ENCODE measurements at places on chromosomes 5 and 9. TPM values are rescaled to one million over a fixed set of nuclear protein-coding genes. Genes with fewer than 3 reads are reported as not detected.

- DNase-seq = no peak
These were observed 1073.2 kb upstream of the DMAC1 start for GRCh38 chr9:8872802-8873201.

GRCh38 chr5:65967288-65968066 lies 41.1 kb downstream of the ERBIN start:
- no peak for DNase-seq

GRCh38 chr5:56683281-56683680 lies 132.1 kb upstream of the MAP3K1 start:
- no peak for DNase-seq

GRCh38 chr9:91659529-91660495 lies 236.2 kb upstream of the NFIL3 start:
- peak; percentile 20 for DNase-seq

GRCh38 chr5:110256298-110256697 lies 470.2 kb downstream of the TMEM232 start:
- no peak for DNase-seq

The PGM5 gene
- 235 TPM for total RNA-seq

- no peak for DNase-seq
These were observed 224.3 kb upstream of the S1PR3 start for GRCh38 chr9:88766778-88767503.

The VLDLR gene
- 44.4 TPM for total RNA-seq

Measured in posterior vena cava (tissue), 2 donors.